Activated B cell treated with CpG ODN at 0.5 μM for 24 hours (primary cell): ENCODE measurements at places on chromosomes 5 and 9. TPM values are rescaled to one million over a fixed set of nuclear protein-coding genes. Genes with fewer than 3 reads are reported as not detected.

- DNase-seq, result no peak
Measured at GRCh38 chr5:64800926-64801325, 32.2 kb downstream of the CWC27 start.

DNA sequence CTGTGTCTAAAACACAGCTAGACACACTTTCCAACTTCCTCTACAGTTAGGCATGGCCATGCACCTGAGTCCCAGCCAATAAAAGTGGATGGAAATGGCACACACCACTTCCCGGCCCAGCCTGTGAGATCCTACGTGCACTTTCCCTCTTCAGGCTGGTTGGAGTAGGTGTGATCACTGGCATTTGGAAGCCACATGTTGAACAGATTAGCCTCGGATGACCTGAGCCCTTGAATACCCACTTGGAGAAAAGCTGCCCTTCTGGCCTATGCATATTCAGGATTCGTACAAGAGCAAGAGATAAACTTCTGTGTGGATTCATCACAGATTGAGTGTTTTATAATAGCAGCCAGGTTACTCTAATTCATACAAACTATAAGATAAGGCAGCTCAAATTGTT lies 359.0 kb upstream of the SLC30A5 start:
- DNase-seq, result no peak

DNA sequence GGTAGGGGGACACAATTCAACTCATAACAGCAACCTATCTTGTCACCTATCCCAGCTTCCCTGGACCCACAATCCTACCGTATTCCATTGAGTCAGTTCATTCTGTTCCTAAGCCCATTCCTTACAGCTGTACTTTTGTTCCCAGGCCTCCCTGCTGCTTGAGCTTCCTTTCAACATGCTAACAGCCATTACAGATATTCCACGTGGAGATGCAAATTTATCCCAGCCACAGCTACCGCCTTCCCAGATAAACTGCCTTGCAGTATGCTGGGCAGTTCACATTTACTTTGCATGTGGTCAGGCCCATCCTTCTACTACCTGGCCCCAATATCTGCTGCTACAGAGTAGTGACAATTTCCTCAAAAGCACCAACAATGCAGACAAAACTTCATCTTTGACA lies 23.0 kb downstream of the RIGI start:
- no peak for DNase-seq

LHX6 gene
- not detected in 2 replicates for total RNA-seq

SWI5 gene
- total RNA-seq, result 7.2 and 10.4 TPM in 2 replicates

CAVIN4 gene
- 0.09 TPM in 1 of 2 replicates, not detected in the other for total RNA-seq

LMX1B gene
- not detected in 2 replicates for total RNA-seq

- no peak for DNase-seq
Measured at GRCh38 chr9:107632661-107633060, 143.1 kb upstream of the KLF4 start.

- DNase-seq, result no peak
Measured at GRCh38 chr9:111916234-111916645, 19.6 kb downstream of the UGCG start.

GRCh38 chr5:124527220-124527991 lies 219.0 kb downstream of the ZNF608 start:
- no peak for DNase-seq

SPINK7 gene
- total RNA-seq, result not detected in 2 replicates

PCDH1 gene
- total RNA-seq, result not detected in 2 replicates
